ENCODE measurements at places on chromosomes 13 and 19.

DNA sequence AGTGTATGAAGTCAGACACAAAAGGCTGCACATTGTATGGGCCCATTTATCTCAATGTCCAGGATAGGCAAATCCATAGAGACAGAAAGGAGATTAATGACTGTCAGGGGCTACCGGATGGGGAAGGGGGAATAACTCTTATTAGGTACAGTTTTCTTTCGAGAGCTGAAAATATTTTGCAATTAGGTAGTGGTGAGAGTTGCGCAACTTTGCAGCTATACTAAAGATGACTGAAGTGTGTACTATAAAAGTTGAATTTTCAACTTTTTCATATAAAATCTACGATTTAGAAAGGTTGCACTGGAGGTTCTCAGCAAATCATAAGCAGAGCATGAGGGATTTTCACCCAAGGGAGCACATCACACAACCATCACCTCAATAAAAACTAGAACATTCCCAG is 16.1 kb upstream of the SLC15A1 start:
- DNase-seq, result no peak

GRCh38 chr19:51698296-51698695 is 5.2 kb downstream of the SPACA6 start:
- no peak for DNase-seq

DNA sequence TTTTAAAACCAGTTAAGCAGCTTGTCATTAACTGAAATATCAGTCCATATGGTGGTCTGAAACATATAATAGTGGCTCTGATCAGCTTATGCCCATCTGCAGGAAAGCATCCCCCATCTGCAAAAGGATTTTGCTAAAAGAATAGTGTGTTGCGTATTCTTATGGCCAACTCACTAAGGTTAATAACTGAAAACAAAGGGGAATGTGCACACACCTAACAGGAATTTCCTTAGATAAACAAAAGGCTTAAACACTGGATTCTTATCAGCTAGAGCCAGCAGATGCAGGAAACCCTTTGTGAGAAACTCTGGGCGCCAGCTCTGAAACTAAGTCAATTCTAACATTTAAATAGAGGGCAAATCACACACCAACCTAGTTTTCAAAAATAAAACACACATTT is 22.1 kb downstream of the VPS36 start:
- DNase-seq, result no peak

DNA sequence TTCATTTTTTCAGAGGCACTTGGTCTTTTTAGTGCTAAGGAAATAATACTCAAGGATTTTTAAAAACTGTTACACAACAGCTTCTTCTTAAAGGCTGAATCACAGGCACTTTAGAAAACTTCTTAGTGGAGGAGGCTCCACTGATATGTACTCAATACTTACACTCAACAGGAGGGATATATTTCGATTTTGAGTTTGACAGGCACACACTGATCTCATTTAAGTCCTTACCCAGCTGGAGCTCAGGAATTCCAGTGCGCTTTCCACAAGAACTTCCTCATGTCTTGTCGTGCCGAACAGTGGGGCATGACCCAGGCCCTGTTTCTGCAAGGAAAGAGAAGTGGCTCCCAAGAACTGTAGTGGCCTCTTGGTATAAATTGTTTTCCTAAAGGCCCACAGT is 103.8 kb downstream of the RGCC start:
- DNase-seq, result no peak

DNA sequence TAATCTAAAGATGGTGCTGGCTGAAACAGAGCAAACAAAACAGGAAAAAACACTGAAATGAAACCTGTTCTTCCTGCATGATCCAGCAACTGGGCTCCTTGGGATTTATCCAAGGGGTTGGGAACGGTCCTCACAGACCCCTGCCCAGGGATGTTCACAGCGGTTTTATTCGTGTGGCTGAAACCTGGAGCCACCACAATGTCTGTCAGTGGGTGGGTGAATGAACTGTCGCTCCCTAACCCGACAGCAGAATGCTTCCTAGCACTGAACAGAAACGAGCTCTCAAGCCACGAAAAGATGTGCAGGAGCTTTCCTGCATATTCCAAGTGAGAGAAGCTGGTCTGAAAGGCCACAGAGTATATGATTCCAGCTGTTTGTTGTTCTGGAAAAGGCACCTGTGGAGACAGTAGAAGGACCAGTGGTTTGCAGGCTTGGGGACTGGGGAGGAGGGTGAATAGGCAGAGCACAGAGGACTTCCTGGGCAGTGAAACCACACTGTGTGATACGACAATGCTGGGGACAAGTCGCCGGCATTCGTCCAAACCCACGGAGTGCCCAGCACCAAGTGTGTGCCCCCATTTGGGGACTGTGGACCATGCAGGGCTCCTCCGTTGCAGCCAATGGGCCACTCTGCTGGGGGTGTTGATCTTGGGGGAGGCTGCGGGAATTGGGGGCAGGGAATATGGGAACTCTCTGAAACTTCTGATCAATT is 73.9 kb downstream of the TEX29 start:
- DNase-seq, result no peak

GRCh38 chr13:30559274-30559673 is 58.4 kb upstream of the USPL1 start:
- DNase-seq, result no peak

DNA sequence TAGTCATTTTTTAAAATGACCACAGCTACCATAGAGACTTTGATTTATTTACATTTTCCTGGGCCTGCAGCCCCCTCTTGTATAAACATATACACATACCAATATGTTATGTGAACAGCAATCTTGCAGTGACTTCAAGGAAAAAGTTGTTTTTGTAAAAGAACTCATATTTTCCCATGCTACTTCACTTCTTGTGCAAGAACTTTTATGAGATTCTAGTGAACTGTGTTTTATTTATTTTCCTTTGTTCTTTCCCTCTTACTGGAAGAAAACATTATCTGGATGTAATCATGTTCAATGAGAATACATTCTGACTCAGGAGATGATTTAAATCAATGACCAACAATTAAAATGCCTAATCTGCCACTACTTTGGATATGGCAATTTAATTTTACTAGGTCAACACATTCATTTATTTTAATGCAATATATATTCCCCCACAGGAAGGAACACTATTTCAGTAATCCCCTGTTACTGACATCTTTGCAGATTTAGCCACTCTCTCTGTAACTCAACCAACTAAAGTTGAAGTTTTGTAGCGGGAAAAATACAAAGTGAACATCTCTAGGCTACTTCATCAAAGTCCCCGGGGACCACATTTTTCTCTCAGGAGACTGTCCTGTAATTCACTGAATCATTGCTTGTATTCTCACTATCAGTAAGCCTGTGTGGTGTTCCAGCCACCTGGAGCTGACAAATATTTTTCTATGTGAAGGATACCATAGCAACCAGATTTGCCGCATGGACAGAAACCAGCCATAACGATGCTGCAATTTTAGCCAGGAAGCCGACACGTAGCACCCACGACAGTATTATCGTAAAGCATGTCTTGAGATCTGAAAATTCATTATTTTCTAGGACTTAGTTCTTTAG is 90.5 kb downstream of the STARD13 start:
- DNase-seq, result no peak

DNA sequence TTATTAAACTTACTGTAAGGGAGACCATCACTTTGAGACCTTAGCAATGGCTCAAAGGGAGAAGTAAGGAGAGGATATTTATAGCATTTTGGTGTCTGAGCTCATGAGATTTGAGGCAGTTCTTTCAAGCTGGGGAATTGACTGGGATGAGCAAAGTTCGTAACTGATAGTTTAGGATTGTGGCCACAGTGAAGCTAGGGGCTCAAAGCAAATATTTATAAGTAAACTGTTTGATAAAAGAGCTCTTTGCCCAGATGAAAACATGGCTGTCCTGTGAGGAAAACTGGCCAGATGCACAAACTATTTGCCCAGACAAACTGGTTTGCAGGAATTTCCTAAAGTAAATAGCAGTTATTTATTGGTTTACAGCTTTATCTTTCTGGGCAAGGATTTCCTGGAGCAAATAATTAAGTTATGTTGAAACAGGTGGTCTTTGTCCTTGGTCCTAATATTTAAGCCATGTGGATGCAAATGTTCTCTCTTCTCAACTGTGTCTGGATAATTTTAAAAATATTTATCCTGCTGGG is 59.7 kb upstream of the TMTC4 start:
- DNase-seq, result no peak

DNA sequence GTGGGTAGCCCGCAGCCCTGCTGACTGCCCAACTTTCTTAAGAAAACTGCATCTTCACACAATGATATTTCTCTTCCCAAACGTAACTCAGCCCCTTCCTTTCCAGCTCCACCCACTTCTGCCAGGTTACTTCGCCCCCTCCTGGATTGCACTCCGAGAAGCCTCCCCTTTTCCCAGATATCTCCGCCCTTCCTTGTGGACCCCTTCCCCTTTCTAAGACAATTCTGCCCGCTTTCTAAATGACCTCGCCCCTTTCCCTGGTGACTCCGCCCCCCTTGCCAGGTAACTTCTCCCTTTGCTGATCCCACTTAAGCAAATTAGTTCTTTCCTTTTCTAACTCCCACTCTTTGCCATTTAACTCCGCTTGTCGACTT is 2.6 kb downstream of the VSIG10L start:
- DNase-seq, result no peak

- no peak for DNase-seq
These were observed 13.3 kb downstream of the TNFRSF19 start for GRCh38 chr13:23583491-23583890.

DNA sequence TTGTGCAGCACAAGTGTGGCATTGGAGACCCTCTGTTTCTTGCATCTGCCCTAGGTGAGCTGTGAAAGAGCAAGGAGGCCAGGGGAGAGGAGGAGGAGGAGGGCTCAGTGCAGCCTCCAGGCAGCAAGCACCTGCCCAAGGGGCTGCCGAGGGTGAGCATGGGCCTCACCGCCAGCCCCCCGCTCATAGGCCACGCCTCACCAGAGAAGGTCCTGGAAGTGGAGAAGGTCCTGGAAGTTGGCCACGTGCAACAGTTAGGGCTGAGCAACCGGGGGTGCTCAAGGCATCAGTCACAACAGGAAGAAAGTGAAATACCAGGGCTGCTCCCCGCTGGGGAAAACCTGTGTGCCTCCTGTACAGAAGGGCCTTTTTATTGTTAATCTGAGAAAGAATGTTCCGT is 168.9 kb downstream of the TEX29 start:
- DNase-seq, result no peak

DNA sequence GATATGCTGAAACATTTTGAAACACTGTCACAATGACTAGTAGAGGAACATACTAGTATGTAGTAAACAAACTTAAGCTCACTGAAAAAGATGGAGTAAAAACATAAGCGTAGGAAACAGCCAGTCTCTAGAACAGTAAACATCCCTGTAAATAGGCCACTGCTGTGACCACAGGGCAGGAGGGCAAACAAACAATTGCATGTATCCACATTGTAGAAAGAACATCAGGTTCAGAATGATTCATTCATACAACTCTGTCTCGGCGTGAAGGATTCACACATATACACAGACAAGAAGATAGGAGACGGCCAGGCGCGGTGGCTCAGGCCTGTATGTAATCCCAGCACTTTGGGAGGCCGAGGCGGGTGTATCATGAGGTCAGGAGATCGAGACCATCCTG is 390.1 kb downstream of the IRS2 start:
- DNase-seq, result no peak

DNA sequence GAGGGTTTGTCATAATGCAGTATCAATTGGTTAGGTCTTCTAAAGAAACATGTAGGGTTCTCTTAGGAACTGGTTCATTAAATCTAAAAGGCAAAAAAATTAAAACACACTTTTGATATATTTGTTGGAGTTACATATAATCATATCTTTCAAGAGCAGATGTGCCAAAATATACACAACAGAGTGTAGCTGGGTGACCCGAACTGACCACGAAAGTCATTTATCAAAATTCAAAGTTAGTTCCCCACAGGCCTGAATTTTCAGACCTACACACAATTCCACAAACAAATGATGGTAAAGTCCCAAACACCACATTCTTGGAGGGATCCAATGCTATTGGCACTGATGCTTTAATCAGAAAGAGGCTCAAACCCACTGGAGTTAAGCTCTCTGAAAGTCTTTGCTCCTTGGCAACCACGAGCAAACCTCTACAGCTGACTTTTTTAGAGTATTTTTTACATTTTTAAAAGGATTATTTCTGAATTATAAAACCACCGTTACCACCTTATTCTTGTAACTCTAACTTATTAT is 50.9 kb downstream of the IRS2 start:
- DNase-seq, result no peak

GRCh38 chr19:7678971-7679751 is 1.5 kb upstream of the TRAPPC5 start:
- peak; percentile 60 for DNase-seq

- no peak for DNase-seq
These were observed 83.9 kb downstream of the ING1 start for GRCh38 chr13:110797230-110797877.

- no peak for DNase-seq
These were observed 980.4 kb downstream of the SLITRK5 start for GRCh38 chr13:88651531-88651930.

DNA sequence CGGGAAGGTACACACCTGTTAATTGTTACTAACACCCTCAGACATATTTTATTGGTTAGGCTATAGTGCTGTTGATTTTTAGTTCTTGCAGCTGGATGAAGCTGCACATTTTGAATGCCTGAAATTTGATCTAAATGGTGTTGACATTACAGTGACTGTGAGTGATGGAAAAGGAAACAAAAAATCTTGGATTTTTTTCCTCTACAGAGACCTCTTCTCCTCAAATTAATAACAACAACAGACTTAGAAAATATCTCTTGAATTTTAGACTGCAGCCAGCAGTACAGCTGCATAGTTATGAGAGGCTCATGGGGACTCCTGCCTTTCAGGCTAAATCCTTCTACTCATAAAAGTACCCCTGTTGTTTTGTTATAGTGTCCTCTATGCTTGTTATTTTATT is 500.5 kb upstream of the SPRY2 start:
- no peak for DNase-seq

GRCh38 chr19:11410682-11411081 is 8.4 kb downstream of the RGL3 start:
- DNase-seq, result no peak

DNA sequence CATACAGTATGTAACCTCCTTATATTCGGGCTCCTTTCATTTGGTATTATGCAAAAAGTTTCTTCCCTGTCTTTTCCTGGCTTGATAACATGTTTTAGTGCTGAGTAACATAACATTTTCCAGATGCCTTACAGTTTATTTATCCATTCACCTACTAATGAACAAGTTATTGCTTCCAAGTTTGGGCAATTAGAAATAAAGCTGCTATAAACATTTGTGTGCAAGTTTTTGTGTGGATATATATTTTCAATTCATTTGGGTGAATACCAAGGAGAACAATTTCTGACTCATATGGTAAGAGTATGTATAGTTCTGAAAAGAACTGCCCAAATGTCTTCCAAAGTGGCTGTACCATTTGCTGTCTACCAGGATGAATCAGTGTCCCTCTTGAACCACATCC is 360.9 kb downstream of the PCDH17 start:
- DNase-seq, result no peak
